Activated CD4-positive, alpha-beta T cell treated with anti-CD3 and anti-CD28 coated beads for 4 hours (primary cell): ENCODE measurements at places on chromosomes 13 and 19.

GRCh38 chr19:29781386-29782259, 30.2 kb upstream of the CCNE1 start:
- DNase-seq, result no peak

- DNase-seq, result no peak
Observed at GRCh38 chr19:50331994-50332243, 2.7 kb upstream of the KCNC3 start.

DNA sequence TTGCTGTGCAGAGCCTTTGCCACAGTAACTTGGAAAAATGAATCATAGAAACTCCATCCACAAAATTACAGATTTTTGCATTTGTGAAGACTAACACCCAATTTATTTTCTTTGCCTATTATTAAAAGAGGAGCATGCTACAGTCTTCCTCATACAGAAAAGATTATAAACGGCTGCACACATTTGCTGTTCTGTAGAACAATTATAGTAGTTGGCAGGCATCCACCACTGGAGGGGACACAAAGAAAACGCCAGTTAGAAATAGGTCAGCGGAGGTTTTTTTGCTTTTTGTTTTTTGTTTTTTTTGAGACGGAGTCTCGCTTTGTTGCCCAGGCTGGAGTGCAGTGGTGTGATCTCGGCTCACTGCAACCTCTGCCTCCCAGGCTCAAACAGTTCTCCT, 51.6 kb downstream of the SACS start:
- no peak for DNase-seq

GRCh38 chr13:52399708-52400107, 6.3 kb downstream of the THSD1 start:
- no peak for DNase-seq

DNA sequence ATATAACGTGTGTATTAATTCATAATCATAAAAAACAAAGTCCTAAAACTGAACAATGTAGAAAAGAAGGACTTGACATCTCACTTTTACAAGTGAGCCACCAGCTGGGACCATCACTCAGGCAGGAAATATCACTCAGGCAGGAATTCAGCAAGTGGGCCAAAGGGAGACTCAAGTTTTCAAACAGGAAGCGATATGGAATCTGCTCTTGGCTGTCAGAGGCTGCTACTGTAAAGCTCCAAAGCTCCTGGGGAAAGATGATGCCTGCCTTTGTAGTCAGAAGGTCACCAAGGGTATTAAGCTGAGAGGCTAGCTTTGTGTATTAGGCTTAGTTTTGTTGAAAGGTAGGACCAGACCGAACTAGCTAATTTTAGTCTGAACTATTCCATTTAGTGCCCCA, 5.5 kb upstream of the AKAP11 start:
- no peak for DNase-seq

GRCh38 chr19:18428173-18428786, 9.1 kb downstream of the SSBP4 start:
- no peak for DNase-seq

DNA sequence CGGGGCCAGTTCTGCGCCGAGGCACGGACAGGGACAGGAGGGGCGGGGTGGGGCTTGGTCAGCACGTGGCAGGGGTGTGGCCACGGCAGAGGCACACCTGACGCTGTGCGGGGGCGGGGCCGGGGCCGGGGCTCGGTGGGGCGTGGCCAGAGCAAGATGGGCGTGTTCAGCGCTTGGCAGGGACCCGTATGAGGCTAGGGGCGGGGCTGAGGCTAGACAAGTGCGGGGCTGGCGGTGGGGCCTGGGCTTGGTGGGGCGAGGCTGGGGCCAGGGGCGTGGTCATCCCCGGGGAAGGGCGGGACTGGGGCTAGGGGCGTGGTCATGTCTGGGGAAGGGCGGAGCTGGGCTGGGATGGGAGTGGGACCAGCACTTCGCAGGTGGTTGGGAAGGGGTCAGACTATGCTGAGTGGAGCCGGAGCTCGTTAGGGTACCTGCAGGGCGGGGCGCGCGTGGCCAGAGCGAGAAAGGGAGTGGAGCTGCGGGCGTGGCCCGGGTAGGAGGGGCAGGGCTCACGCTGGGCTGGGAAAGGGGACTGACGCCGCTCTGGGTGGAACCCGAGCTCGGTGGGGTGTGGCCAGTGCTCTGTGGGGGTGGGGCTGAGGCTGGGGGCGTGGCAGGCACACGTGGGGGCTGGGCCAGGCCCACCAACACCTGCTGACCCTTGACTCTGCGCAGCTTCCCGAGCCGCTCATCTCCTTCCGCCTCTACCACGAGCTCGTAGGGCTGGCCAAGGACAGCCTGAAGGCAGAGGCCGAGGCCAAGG, 12.8 kb downstream of the POLR2E start:
- peak; percentile 66 for DNase-seq

DNA sequence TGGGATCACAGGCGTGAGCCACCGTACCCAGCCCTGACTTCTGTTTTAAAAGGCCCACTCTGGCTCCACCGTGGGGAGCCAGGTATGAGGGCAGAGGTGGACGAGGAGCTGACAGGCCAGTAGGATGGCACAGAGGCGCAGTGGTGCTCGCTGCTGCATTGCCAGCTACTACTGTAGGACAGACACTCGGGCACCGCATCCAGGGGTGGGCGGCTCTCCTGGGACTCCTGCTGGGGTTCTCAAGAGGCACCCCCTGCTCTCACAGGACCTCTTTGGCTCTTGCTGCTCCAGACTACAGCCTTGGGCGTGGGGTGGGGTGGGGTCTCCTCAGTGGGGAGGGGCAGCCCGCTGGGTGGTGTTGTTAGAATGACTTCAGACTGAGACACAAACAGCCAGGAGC, 53.4 kb downstream of the LATS2 start:
- no peak for DNase-seq

DNA sequence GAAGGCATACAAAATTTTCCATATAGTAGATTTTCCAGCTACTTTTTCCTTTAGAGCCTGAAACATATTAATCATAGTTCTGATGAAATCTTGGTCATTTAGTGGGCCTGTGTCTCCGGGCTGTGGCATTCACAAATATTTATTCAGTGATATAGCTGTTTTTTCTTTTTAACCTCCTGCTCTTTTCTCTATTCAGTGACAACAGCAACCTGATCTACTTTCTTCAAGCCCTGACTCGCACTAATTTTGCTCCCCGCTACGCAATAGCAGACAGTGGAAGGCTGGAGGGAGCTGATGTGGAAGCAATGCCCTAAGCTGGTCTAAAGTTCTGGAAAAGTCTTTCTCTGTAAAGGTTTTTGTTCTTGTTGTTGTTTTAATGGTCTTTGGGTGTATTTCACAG, 289.7 kb downstream of the SLITRK6 start:
- no peak for DNase-seq

- no peak for DNase-seq
Observed at GRCh38 chr13:108618233-108618632, 11.2 kb upstream of the MYO16 start.

- no peak for DNase-seq
Observed at GRCh38 chr13:103788061-103788652, 721.9 kb upstream of the SLC10A2 start.

- no peak for DNase-seq
Observed at GRCh38 chr13:22703601-22704209, 477.1 kb upstream of the SGCG start.

DNA sequence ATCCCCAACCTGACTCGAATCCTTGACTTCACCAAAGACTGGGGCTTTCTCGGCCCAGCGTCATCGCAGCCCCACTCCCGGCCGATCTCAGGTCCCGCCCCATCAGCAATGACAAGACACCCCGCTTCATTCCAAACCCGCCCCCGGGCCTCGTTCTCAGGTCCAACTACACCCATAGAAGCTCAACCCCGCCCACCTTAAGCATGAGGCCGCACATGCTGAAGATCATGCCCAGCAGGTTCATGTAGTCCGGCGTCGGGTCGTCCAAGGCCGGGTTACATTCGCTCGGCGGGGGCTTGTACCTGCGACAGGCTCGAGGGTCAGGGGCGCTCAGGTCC, 2.3 kb downstream of the WDR83 start:
- DNase-seq, result peak; percentile 74

DNA sequence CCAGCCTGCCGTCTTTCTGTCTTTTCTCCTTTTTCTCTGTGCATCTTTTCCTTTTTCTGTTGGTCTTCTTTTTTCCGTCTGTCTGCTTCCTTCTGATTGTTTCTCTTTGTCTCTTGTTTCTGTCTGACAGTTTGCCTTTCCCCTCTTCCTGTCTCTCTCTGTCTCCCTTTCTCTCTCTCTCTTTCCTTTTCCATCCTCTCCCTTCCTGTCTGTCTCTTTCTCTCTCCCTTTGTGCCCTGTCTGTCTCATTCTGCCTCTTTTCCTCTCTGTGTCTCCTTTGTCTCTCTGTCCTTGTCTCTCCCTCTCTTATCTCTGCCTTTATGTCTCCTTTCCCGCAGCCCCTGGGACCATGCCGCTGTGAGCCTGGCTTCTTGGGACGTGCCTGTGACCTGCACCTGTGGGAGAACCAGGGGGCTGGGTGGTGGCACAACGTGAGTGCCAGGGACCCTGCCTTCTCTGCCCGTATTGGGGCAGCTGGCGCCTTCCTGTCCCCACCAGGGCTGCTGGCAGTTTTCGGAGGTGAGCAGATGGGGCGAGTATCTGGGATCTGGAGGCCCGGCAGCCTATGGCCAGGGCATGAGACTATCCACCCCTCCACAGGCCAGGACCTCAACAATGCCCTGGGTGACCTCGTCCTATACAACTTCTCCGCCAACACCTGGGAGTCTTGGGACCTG, 9.4 kb downstream of the MEGF8 start:
- DNase-seq, result no peak

- no peak for DNase-seq
Observed at GRCh38 chr13:78576261-78576660, 27.1 kb downstream of the POU4F1 start.

DNA sequence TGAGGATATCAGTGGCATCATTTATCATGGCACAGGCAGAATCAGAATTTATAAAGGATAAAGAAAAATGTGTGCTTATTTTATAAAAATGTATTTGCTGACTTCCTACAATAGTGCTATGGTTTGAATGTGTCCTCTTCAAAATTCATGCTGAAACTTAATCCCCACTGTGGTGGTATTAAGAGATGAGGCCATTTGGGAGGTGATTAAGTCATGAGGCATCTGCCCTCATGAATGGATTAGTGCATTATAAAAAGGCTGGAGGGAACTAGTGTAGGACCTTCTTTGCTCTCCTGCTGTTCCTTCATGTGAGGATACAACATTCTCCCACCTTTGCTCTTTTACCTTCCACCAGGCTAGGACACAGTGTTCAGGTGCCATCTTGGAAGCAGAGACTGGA, 212.8 kb downstream of the RFC3 start:
- DNase-seq, result no peak

GRCh38 chr13:111179908-111180760, 65.0 kb downstream of the ARHGEF7 start:
- DNase-seq, result no peak

DNA sequence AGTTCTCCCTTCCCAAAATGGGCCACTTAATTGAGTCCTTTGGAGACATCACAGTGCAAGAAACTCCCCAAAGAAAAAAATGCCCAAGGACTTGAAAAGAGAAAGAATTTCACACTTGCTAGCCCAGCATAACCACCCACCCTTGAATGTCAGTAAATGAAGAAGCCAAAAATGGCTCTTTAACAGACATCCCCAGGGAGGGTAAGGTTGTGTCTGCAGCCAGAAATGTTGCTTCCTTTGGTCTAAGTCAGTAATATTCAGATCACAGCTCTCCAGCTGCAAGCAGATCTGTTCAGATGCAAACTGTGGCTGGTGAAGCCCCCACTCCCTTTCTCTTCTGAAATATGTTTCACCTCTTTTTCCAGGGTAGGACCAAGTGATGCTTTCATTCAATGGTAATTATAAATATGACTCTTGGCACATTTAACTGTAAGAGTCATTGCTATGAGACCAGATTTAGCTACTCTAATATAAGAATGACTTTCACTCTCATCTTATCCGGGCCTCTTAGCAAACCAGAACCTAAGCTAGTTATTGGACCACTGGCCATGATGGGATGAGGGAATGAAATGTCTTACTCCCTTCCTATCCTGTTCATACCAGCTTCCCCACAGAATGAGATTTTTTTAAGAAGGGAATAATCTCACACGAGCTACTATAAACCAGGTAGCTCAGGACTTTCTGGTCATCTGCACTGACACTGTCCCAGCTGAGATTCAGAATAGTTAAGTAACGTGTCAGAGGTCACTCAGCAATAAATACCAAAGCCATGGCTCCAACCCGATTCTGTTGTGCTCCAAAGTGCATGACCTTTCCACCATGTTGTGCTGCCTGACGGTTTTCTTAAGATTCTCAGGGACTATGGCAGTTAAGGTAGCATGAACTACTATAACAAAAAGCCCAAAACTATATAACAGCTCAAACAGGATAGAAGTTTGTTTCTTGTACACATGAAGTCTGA, 234.1 kb downstream of the FOXO1 start:
- no peak for DNase-seq

GRCh38 chr13:47241446-47241845, 344.6 kb upstream of the HTR2A start:
- DNase-seq, result no peak

GRCh38 chr13:50094615-50095293, 79.5 kb downstream of the KCNRG start:
- DNase-seq, result no peak

- no peak for DNase-seq
Observed at GRCh38 chr19:15393963-15394362, 14.4 kb upstream of the AKAP8 start.

DNA sequence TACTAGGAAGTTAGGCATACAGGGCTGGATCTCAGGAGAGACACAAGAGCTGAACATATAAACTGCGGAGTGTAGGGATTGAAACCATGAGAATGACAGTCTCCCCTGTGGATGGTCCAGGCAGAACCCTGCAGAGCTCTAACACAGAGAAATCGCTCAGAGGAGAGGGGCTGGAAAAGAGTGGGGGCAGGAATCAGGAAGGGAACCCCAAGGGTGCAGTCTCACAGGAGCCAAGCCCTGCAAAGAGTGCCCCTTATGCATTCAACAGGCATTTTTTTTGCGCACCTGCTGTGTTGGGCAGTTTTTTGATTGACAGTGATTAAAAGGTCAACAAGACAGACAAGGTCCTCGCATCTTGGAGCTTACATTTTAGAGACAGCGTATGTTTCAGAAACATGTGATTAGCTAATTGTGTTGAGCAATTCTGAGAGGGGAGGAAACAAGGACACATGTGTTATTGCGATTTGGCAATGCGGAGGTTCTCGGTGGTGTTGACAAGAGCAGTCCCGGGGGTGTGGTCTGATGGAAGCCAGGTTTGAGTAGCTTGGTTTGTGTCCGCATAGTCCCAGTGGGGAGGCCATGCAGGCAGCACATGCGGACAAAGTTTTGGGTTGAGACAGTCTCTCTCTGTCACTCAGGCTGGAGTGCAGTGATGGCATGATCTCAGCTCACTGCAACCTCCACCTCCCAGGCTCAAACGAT, 182.6 kb upstream of the IRS2 start:
- no peak for DNase-seq
